ENCODE measurements at places on chromosomes 12 and 14.
A peak's percentile ranks its signal among the peaks of the same experiment; 100 is the strongest.

DNA sequence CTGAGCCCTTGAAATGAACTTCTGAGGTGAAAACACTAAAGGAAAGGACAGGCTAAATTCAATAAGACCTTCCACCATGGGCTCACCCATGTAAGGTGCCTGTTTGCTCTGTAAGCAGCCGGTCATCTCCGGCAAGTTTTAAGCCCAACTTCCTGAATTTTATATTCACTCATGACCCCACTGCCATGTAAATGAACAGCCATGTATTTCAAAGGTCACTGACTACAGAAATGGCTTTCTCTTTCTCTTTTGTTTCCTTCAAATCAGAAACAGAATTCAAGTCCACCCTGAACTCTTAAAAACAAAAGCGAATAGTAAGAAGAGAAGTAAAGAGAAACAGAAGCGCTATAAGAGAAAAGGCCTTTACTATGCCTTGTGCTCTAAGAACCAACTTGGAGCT, 61.7 kb upstream of the OVCH1 start:
- no peak for DNase-seq

DNA sequence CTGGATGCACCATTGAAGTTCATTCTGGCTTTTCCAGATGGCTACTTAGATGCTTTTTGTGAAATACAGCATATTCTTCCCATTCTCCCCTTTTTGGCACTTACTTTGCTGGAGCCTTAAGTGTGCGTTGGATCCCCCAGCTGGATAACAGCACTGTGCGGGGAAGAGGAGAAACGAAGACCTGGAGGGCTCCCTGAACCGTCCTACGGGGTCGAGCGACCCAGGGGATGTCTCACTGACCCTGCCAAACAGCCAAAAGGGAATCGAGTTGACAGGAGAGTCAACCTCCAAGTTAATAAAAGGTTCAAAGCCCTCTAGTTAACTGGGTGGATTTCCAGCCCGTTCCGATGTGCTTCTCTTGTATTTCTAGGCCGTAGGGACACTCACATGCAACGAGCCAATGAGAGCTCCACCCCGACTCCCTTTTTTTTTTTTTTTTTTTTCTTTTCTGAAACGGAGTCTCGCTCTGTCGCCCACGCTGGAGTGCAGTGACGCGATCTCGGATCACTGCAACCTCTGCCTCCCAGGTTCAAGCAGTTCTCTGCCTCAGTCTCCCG, 1.0 kb upstream of the CAMKK2 start:
- no peak for DNase-seq

- DNase-seq = no peak
These were observed 205.1 kb downstream of the PTPRO start for GRCh38 chr12:15527201-15528080.

- no peak for DNase-seq
These were observed 92.5 kb upstream of the RFX4 start for GRCh38 chr12:106490264-106490663.

GRCh38 chr14:93212432-93212831, 5.4 kb downstream of the UBR7 start:
- DNase-seq = no peak

GRCh38 chr12:51970904-51971646, 19.6 kb downstream of the ACVR1B start:
- peak; percentile 63 for DNase-seq

DNA sequence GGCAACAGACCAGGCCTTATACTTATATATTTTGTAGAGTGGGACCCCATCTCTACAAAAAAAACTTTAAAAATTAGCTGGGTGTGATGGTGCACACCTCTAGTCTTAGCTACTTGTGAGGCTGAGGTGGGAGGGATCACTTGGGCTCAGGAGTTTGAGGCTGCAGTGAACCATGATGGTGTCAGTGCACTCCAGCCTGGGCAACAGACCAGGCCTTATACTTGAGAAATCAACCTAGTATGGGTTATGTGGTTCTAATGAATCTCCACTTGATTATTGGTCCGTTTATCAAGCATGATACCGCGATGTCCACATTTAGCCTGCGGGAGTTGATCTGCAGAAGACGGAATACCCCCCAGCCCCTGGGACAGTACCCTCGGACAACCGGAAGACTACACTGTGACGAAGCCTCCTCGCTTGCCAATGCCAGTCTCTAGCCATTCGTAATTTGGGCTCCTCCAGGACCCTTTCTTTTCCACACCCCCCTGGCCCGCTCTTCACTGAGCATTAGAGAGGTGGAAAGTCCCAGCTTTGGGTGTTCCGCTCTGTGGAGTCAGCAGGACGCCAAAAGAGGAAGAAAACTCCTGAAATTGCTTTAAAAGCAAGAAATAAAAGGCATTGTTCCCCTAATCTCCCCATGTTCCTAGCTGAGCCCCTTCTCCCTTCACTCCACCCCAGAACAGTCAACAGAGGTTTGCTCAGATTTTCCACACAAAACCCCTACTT, 19.4 kb downstream of the LTBP2 start:
- no peak for DNase-seq

DNA sequence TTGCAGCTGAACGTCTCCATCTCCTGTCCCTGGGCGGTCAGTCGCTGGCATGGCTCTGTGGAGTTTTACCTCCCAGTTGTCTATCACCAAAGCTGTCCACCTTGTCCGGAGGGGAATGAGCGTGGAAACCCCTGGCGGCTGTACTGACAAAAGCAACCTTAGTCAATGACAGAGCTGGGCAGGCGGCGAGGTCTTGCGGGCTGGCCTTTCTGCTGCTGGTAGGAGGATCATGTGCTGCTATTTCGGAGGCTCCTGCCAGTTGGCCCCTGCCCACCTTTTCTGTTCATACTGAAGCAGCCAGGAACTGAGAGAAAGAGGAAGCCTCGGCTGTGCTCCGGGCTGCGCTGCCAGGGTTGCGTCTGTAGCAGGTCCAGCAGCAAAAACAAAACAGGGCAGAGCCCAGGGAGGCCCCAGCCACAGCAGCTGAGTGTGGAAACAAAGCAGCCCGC, 57.7 kb downstream of the HMGA2 start:
- peak; percentile 11 for DNase-seq

DNA sequence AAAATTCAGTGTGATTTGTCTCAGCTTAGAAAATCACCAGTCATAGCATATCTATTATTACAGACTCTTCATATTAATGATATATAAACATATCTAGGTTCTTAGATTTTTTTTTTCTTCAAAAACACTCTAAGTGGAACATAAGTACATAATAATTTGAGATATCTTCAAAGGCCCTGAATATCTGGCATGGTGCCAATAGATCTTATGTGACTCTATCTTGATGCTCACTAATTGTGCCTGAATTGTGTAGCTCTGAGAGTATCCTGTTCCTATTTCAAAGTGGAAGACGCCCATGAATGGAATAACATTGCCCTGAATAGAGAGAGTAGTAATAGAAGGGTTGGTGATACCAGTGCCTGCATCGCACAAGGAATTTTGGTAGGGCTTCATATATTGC, 1312.7 kb upstream of the USP15 start:
- no peak for DNase-seq

DNA sequence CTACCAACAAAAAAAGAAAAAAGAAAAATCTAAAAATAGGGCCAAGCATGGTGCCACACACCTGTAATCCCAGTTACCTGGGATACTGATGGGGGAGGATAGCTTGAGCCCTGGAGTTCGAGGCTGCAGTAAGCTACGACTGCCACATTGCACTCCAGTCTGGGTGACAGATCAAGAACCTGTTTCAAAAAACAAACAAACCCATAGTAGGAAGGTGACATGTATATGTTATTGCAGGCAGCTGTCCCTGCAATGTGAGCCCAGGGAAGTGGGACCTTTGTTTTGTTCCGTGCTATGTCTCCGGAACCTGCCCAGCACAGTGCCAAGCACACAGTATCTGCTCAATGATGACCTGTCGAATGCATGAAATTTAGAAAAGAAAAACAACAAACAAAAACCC, 37.2 kb upstream of the YY1 start:
- no peak for DNase-seq

- no peak for DNase-seq
These were observed 114.3 kb downstream of the KSR2 start for GRCh38 chr12:117854339-117855012.

DNA sequence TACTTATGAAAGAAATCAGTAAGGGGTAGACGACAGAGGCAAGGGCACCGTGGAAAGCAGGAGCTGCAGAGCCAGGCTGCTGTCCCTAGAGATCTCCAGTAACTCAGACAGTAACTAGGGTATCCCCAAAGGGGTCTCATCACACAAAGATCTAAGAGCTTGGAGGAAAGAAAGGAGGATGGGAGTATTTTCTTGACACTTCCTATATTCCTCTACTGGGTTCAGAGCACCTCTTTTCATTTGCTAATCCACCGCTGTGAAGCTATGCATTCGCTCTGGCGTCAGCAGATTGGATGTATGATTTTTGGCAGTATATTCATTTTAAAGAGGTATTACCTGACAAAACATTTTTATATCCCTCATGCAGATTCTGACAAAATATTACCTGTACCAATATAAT, 12.6 kb downstream of the USP44 start:
- no peak for DNase-seq

- no peak for DNase-seq
These were observed 76.1 kb downstream of the LRIG3 start for GRCh38 chr12:58844161-58844560.

- DNase-seq = no peak
These were observed 8.0 kb upstream of the PLEKHA5 start for GRCh38 chr12:19121449-19122018.

DNA sequence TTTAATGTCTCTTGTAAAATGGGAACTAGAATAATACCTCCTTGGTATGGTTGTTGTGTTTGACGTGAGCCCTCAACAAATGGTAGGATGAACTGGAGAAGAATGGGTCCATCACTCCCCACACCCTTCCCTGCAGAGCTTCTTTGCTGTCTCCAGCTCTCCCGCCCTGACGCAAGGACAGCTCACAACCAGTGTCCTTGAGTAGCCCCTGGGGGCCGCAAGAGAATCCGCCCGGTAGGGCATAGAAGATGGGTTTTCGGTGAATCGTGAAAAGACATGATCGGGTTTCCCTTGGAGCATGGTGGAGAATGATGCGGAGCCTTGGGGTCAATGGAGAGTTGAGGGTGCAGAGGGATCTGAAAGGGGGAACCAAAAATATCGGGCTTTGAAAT, 6.1 kb upstream of the PAX9 start:
- DNase-seq = no peak

- no peak for DNase-seq
These were observed 30.7 kb downstream of the CRADD start for GRCh38 chr12:93707836-93708235.

DNA sequence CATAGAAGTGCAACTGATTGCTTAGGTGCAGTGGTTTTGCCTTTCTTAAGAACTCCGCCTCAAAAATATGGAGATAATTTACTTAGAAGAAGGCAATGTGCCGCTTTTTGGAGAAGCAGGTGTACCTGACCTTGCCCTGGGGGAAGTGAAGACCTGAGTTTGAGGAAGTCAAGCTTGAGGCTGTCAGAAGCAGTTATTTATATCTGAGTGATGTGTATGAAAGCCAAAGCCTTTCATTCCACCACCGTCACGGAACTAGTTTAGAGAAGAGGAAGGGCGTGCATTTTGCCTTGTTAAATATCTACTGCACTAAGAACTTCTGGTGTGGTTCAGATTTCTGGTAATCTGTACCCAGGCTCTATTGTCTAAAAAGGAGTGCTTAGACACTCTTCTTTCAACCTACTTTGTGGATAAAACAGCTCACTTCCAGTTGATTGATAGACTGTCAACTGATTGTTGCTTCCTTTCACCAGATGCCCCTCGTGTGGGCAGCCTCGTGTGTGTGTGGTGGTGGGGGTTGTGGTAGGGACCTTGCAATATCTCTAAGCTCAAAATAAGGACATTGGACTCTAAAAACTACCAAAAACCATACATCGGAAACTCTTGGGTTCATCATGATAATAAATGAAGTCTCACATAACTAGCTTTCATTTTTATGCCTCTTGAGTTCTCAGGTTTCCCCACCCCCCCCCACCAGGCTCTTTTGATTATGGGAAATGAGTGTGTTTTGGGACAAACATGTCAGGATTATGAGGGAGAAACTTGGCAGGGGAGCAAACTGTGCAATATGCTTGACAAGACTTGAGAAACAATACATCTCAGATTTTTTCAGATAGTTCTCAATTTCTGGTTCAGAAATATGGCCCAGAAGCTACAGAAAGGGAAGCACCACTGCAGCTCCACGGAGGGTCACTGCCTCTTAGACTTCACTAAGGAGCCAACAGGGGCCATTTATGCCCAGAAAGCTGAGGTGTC, 78.6 kb downstream of the ARF6 start:
- peak; percentile 51 for DNase-seq

DNA sequence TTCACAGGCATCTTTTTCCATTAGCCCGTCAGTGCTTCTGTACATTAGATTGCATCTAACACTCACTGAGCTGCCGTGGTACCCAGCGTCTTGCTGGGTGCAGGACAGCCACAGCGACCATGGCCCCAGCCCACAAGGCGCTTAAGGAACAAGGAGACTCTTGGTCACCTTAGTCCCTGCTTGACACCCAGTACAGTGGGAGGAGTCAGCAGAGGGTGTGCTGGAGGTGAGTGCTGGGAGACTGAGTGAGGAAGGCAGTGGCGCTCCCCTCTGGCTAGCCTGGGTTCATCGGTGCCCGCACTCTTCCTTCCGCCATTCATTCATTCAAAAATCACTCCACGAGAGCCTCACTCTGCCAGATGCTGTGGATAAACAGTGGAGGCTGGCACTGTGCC, 21.8 kb downstream of the FBLN5 start:
- DNase-seq = no peak

- no peak for DNase-seq
These were observed 624.9 kb downstream of the DIO2 start for GRCh38 chr14:79586416-79586815.

DNA sequence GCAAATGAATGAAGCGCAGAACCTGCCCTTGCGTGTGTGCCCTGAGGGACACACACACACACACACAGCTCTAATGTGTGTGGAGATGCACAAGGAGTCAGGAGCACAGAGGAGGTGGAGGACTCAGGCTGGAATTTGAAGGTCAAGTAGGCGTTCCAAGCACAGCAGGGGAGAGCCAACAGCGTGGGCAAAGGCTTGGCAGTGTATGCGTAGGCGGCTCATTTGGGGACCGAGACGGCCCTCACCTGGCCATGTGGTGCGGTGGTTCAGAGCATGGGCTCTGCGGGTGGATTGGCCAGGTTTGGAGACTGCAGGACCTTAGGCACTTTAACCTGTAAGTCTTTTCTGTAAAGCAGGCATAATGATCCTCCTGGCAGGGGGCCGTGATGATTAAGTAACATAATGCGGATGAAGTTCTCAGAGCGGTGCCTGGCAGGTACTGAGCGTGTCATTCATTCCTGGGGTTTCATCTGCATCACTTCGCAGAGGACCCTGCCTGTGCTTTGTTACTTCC, 69.5 kb upstream of the SLC24A4 start:
- no peak for DNase-seq

GRCh38 chr14:22646570-22647254, 2.6 kb upstream of the OR6J1 start:
- DNase-seq = no peak

DNA sequence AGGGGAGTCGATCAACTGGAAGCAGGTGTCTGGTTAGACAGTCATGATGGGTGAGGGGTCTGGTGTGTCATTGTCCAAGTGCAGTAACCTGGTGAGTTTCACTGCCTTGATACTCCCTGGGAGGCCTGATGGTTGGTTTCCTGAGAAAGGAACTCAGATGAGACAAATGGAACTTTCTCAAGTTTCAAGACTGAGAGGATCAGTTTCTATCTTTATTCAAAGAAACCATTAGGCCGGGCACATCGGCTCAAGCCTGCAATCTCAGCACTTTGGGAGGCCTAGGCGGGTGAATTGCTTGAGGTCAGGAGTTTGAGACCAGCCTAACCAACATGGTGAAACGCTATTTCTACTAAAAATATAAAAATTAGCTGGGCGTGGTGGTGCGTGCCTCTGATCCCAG, 776.1 kb downstream of the AACS start:
- DNase-seq = no peak

- DNase-seq = no peak
These were observed 331.9 kb upstream of the DIO2 start for GRCh38 chr14:80543211-80543610.

GRCh38 chr12:113424915-113425823, 3.0 kb downstream of the SDSL start:
- peak; percentile 41 for DNase-seq
